ENCODE measurements at places on chromosomes 11 and 22.

DNA sequence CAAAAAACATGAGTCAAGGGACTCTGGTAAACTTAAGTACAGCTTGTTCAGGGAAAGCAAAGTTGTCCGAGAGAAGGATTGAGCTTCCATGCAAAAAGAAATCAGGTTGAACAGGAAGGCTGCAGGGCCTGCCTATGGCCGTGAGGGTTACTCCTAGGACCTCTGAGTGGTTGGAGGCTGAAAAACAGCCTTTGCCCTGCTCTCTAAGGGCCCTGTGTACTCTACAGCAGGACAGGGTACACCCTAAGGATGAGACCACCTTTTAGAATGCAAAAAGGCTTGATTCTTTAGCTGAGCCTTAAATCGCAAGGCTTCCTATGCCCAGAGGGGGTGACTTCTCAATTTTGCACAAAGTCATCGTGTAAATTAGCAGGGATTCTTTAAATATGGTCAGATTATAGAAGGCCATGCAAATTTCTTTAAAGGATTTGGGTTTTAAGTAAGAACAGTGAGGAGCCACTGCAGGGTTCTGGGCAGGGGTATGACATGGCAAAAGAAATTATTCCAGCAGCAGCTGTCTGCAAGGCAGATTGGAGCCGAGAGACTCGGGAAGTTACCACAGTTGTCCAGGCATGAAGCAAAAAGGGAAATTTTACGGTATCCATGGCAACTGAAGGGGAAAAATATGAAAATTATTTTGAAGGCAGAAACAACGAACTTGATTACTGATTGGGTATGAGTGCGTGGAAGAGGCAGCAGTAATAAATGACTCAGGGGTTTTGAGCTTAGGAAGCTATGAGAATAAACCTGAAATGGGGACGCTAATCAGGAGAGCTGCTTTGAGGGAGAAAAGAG lies 91.8 kb downstream of the FAM76B start:
- DNase-seq = no peak

- DNase-seq = no peak
Observed at GRCh38 chr22:37734964-37735451, 38.2 kb downstream of the TRIOBP start.

DNA sequence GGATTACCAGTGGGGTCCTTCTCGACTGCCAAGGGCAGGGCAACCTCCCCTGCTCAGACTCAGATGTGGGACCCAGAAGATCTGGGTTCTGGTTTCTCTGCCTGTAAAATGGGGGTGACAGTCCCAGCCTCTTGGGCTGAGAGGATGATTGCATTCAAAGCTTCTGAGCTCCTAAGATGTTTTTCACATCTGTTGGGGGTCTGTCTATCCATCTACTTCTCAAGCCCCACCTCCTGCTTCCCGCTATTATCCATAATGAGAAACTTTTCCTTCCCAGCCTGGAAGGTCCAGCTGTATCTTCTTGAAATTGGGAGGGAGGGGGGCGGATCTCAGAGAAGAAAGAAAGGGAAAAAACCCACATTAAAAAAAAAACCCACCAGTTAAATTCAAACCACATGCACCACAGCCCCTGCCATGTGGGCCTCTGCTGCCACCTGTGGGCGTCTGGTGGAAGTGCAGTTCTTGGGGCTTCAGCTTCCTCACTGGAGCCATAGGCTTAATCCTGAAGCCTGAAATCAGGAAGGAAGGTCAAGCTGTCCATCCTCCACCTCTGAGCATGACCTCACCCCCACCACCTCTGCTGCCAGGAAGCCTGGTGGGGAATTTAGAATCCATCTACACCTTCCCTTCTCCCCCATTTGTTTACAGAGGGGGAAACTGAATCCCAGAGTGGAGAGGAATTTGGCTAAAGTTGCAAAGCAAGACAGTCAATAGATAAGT lies 27.3 kb downstream of the ARHGEF17 start:
- peak; percentile 78 for DNase-seq

DNA sequence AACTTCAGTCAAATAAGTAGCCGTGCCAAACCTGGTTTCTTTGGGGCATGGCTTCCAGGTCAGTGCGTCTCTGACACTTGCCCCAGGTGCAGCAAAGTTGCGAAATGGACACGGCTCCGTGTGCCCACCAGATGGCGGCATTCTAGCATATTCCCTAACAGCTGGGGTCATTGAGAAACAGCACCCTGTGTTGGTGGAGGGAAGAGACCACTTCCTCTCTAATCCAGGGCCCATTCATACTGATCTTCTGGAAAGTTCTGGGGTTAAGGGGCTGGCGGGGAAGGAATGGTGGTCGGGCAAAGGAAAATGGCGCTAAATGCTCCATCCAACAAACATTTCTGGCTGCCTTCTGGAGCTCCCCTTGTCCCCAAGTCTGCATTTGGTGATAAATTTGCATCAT lies 141.2 kb upstream of the TIMP3 start:
- peak; percentile 50 for DNase-seq

- no peak for DNase-seq
Observed at GRCh38 chr11:132228746-132229325, 858.4 kb downstream of the NTM start.

DNA sequence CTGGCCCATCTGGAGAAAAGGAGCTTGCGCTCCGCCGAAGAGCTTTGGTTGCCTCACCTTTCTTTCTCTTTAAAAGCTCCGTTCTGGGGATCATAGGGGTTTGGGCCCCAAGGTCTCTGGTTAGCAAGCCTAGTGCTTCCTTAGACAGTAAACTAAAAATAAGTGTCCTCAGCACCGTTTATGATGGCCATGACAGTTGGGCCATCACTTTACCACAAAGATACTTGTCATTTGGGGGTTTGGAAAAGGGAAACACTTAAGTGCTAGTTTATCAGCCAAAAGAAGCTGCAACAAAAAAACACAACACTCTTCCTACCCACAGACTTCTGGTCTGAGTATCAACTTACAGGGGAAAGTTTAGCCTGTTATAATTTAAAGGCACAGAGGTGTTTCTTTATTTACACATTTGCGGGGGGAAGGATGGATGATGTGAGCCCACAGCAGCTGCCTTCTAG lies 88.4 kb upstream of the CD44 start:
- DNase-seq = no peak
